ENCODE measurements at places on chromosomes 13 and 19.

- peak; percentile 63 for DNase-seq
These were observed 44.3 kb downstream of the BBC3 start for GRCh38 chr19:47186446-47187334.

DNA sequence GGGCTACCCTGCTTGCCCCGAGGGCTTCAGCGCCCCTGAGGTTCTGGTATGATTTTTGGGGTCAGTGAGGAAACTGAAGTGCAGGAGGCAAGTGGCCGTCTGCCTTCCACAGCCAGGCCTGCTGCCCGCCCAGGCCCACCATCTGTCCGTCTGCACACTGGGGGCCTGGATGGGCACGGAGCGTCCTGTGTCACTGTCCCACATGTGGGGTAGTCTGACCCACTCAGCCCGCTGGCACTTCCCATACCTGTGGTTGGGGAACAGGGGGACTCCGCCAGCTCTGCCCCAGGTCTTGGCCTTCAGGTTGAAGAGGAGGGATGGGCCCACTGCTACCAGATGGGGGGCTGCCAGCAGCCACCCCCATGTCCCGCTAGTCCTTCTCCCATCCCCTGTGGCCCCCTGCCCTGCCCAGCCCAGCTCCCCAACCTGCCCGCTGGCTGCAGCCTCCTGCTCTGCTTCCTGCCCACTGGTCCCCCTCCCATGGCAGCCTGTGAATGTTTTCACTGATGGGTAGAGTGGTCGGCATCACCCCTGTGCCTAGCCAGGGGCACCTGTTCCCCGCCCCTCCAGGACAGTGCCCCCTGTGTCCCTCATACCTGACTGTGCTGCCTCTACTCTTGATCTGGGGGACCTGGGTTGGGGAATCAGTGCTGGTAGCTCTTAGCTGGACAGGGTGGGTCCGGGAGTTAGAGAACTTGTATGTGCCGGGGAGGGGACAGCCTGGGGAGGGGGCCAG lies 9.5 kb downstream of the PIAS4 start:
- DNase-seq, result no peak

GRCh38 chr13:110872034-110872767 lies 42.7 kb downstream of the ANKRD10 start:
- DNase-seq, result no peak

- no peak for DNase-seq
These were observed 13.9 kb upstream of the GNA11 start for GRCh38 chr19:3080286-3080685.

DNA sequence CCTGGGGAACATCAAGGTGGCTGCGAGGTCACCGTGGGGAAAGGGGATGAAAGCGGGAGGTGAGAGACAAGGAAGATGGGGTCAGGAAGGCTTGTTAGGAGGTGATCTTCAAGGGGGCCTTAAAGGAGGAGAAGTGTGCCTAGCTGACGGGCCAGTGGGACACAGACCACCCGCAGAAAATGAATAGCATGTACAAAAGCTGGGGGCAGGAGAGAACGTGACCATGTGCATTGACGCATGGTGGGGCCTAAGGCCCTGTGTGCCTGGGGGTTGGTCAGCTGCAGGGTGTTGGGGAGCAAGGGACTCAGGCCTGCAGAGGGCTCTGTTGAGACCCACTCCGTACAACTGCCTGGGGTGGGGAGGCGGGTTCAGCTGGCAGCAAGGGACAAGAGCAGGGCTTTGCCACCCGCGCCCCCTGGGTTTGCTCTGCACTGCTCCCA lies 5.9 kb downstream of the RAB8A start:
- DNase-seq, result no peak

- DNase-seq, result no peak
These were observed 8.4 kb downstream of the EGLN2 start for GRCh38 chr19:40807147-40808020.

GRCh38 chr13:47875201-47875600 lies 125.9 kb downstream of the SUCLA2 start:
- DNase-seq, result no peak

DNA sequence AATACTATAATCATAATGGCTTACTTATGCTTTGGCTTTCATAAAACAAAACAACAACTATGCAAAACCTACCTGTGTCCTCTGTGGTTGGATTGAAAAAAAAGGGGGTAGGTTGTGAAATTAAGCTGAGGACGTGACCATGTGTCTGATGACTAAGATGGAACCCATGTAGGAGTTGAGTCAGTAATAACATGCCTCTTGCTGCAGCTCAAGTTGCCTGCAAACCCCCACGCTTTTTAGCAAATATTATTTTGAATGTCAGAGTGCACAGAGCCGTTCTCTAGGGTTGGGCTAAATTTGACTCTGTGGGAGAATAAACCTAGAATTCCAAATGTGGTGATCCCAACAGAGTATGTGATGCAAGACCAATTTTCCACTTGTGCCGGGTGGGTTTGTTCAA lies 209.3 kb downstream of the KCNRG start:
- DNase-seq, result no peak

- DNase-seq, result peak; percentile 85
These were observed at the start of gene RAP2A for GRCh38 chr13:97433727-97434396. Gene RAP2A, plus strand, starts transcription at chr13:97434169. Its CDS starts 302 bp downstream, at chr13:97434471.

DNA sequence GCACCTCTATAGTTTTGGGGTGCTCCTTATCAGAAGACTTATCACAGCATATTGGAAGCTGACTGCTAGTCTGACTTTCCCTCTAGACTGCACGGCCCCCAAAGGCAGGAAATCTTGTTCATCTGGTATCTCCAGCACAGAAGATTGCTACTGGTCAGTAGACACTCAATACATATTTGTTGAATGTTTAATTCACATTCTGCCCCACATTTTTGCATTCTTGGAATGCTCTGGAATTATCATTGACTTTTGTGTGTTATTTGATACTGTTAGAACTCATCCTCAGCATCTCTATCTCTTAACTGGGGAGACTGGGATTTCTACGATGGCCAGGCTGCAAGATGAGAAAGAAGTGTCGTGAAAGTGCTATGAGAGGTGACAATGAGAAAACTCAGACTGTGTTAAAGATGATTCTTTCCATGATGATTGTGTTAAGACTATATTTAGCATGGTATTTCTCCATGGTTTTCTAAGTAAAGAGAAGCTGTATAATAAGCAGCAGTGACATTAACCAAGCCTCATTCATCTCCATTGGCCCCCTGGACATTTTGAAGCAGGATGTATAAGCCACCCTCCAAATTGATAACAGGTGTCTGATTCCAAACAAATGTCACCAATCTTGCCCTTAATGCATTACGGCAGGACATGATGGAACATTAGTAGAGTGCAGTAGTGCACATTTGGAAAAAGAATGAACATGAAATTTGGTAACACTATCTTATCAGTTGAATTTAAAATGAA lies 440.9 kb downstream of the RFC3 start:
- no peak for DNase-seq

DNA sequence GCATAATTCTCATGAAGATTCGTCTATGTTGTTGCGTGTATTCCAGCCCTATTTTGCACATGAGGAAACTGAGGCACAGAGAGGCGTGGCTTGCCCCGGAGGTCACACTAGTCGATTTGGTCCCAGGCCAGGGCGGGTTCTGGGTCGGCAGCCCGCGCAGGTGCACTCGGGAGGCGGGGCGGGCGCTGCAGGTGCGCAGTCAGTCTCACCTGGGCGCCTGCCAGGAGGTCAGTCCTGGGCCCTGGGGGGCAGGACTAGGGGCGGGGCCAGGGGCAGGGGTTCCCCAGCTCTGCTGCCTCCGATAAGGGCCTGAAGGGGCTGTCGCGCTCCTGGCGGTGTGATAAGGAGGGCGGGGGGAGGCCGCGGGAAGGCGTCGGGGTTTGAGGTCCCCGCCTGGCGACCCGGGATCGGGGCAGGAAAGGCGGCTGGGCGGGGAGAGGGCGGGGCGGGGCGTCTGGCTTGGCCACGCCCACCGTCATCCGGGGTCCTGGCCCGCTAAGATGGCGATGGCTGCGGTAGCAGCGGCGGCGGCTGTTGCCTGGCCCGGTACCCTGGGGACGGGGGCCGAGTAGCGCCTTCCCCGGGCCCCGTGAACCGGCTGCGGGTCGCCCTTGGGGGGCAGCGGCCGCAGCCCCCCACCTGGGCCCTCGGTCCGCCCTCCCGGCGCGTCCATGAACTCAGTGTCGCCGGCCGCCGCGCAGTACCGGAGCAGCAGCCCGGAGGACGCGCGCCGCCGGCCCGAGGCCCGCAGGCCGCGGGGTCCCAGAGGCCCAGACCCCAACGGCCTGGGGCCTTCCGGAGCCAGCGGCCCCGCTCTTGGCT lies at the start of gene ATG4D:
TSS of gene ATG4D (plus strand) at position 485 of the 822 bp plus-strand sequence. CDS start at position 672, 187 bp downstream.
- peak; percentile 71 for DNase-seq

- DNase-seq, result no peak
These were observed 1.6 kb downstream of the LSM7 start for GRCh38 chr19:2326699-2327360.

DNA sequence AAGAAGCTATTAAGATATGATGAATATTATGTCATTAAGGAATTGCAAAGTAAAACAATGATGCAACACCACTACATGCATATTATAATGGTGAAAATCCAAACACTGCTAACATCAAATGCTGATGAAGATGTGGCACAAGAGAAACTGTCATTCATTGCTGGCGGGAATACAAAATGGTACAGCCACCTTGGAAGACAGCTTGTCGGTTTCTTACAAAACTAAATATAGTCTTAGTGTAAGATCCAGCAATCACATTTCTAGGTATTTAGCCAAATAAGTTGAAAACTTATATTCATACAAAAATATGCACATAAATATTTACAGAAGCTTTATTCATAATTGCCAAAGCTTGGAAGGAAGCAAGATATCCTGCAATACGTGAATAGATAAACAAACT lies 114.9 kb upstream of the EDNRB start:
- no peak for DNase-seq

DNA sequence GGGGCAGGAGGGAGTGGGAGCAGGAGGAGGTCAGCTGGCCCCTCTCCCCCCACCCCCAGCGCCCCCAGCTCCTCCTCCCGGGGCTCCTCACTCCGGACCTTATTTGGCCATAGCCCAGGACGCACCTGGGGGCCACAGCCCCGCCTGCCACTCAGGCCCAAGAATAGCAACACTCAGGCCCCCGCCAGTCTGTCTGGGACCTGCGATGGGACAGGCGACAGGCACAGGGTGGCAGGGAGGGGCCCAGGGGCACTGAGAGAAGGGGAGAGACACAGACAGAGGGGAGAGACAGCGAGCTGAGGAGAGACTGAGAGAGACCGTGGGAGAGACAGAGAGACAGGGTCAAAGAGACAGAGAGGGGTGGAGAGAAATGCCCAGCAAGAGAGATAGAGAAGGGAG lies 10.2 kb downstream of the JOSD2 start:
- no peak for DNase-seq

- no peak for DNase-seq
These were observed 37.7 kb downstream of the RGCC start for GRCh38 chr13:41495044-41495443.

- DNase-seq, result no peak
These were observed 1911.9 kb upstream of the PCDH20 start for GRCh38 chr13:63327584-63327983.

GRCh38 chr19:19649580-19649995 lies 6.1 kb upstream of the GMIP start:
- no peak for DNase-seq

DNA sequence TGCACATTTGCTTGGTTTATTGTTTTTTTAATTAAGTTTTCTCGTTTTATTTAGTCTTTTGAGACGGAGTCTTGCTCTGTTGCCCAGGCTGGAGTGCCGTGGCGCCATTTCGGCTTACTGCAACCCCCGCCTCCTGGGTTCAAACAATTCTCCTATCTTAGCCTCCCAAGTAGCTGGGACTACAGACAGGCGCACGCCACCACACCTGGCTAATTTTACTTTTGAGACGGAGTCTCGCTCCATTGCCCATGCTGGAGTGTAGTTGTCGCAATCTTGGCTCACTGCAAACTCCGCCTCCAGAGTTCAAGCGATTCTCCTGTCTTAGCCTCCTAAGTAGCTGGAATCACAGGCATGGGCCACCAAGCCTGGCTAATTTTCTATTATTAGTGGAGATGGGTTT lies 1.3 kb downstream of the RPS9 start:
- no peak for DNase-seq

- no peak for DNase-seq
These were observed 5.5 kb upstream of the SAE1 start for GRCh38 chr19:47124937-47125668.

DNA sequence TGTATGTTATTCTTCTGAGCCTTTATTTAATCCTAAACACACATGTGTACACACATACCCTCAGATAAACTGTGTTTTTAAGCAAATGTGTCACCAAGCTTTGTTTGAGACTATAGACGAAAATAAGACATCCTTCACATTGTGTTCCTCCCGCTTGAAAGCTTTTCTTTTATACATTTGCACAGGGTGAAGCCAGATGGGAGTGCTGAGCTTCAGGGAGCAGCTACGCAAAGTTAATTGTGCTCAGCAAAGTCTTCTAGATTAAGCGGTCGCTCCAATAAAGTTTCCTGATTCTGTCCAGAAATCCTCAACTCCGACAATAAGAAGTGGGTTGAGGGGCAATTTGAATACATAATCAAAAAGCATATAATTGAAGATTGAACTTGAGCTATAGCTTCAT lies 117.2 kb upstream of the ARGLU1 start:
- no peak for DNase-seq

- DNase-seq, result no peak
These were observed 365.5 kb downstream of the PCDH9 start for GRCh38 chr13:66864627-66865026.

DNA sequence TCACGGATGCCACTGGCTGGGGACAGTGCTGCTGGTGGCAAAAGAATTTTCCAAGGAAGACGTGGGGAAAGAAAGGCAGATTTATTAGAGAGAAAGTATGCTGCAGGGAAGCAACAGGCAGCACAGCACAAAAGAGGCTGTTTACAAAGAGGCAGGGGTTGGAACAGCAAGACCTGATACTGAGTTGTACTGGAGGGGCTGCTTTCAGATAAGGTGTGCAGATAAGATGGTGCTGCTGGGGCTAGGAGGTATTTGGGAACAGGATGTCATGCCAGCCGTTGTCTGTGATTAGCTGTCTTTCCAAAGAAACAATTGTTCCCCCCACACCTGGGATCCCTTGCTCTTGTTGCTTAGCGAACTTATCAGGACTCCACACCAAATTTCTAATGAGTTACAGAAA lies 2023.3 kb upstream of the PCDH20 start:
- no peak for DNase-seq

DNA sequence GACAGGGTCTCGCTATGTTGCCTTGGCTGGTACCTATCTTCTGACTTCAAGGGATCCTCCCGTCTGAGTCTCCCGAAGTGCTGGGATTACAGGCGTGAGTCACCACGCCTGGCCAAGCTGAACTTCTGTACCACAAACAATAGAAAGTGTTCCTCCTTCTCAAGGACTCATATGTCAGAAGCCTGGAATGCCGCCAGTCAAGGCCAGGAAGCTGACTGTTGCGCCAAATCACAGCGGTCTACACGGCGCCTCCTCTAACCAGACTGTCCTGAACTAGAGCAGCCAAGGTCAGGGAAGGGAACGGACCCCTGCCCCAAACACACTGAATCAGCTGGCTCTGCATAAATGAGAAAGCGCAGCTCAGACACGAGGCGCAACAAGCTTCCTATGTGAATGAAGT lies 14.6 kb downstream of the RAB20 start:
- no peak for DNase-seq

All from activated CD4-positive, alpha-beta T cell treated with anti-CD3 and anti-CD28 coated beads for 1 hour (primary cell).